ENCODE measurements at places on chromosomes 4 and X. TPM values are rescaled to one million over a fixed set of nuclear protein-coding genes. Genes with fewer than 3 reads are reported as not detected.

The BMP3 gene
- total RNA-seq: 0.11 TPM

DNA sequence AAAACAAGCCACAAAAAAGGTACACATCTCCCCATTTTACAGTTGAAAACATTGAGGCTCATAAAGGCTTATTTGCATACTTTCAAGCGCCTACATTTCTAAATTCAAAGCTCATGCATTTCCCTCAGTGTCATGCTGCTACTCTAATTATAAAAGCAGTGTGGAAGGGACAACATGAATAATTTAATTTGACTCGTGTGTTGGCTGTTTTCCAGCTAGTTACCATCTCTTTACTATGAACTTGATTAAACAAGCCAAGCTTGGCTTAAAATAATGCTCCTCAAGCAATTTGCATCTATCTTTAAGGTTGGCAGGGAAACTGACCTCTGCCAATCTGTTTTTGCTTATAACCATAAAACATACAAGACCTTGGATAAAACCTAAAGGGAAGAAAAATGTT is 252.5 kb upstream of the NEIL3 start:
- no peak for DNase-seq

DNA sequence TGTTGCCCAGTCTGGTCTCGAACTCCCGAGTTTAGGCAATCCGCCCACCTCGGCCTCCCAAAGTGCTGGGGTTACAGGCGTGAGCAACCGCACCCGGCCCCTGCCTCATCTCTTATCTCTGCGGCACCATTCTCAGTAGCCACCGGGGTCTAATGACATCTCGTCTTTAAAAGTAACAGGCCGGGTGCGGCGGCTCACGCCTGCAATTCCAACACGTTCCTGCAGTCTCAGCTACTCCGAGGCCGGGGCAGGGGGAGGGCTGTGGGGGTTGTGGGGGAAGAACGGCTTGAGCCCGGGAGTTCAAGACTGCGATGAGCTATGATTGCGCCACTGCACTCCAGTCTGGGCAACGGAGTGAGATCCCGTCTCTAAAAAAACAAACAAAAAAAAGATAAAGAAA is 28.8 kb downstream of the ING2 start:
- no peak for DNase-seq

DNA sequence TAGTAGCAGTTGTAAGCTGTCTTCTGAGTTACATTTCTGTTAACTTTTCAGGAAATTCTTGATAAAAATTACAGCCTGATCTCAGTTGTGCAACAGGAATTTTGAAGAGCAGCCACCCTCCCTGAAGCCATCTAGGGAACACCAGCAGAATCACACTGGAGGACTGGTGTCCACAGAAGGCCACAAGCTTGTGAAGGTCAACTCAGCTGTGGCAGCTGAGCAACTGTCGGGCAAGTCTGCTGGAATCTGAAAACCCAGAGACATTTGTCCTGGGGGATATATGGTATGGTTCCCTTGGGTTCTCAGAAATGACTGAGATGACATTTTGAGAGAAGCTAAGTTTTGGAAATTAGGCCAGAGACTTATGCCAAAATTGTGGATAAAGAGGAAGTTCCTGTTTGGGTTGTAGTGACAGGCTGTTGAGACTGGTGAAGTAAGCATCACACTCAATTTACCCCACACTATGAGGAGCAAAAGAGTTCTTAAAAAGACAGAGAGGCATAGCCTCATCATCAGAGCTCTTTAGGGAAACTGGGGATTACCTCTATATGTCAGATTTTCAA is 78.1 kb upstream of the TNIP3 start:
- no peak for DNase-seq

DNA sequence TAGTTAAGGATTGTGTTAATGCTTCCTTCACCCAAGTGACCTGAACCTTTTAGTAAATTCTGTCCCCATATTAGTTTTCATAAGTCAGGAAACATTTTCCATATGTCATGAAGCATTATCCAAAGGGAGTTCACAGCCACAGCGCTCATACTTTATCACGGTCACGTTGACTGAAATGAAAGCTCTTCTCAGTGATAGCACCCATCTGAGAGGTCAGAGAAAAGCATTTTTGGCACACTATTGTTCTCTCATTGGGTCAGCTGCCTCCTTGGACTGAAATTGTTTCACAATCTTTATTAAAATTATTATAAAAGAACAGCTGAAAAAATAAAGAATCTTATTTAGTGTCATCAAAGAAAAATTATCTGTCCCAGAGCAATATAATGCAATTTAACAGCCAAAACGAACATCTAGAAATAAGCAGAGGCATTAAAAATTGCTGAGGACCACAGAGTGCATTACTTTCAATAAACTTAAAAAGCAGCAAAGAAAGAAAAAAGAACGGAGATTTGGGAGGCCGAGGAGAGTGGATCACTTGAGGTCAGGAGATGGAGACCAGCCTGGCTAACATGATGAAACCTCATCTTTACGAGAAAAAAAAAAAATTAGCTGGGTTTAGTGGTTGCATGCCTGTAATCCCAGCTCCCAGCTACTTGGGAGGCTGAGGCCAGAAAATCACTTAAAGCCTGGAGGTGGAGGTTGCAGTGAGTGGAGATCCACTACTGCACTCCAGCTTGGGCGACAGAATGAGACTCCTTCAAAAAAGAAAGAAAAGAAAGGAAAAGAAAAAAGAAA is 680.8 kb upstream of the FAM241A start:
- no peak for DNase-seq

- no peak for DNase-seq
Observed at GRCh38 chr4:22897520-22898108, 204.9 kb downstream of the GBA3 start.

- DNase-seq: no peak
Observed at GRCh38 chr4:120753854-120754253, 168.7 kb downstream of the PRDM5 start.

DNA sequence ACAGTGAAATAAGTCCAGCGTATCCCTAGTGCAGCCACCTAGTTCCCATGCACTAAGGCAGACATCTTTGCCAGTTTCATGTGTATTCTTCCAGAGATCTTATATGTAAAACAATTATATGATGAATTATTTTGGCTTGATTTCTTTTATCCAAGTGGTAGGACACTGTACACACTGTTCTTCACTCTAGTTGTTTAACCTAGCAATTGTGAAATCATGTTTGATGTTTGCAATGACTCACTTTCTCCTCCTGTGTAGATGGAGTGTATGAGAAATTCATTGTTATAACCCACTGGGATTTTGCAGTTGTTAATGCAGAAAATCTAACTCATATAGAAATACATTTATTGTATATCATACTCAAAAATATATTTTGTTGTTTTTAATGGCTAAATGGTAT is 17.5 kb upstream of the TBC1D1 start:
- DNase-seq: no peak
